ENCODE measurements at places on chromosomes 6 and 20.

DNA sequence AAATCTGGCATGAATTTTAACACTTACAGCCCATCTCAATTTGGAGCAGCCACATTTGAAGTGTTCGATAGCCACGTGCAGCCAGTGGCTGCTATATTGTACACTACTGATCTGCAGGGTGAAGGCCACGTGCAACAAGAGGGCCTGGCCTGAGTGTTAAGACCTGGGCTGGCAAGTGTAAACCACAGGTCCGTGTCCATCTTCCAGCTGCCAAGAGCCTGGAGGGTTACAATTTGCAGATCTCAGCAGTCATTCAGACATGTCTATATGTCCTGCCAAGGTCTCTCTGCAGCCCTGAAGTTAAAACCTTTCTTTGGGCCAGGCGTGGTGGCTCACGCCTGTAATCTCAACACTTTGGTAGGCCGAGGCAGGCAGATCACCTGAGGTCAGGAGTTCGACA lies 14.1 kb downstream of the SGK2 start:
- no peak for DNase-seq

DNA sequence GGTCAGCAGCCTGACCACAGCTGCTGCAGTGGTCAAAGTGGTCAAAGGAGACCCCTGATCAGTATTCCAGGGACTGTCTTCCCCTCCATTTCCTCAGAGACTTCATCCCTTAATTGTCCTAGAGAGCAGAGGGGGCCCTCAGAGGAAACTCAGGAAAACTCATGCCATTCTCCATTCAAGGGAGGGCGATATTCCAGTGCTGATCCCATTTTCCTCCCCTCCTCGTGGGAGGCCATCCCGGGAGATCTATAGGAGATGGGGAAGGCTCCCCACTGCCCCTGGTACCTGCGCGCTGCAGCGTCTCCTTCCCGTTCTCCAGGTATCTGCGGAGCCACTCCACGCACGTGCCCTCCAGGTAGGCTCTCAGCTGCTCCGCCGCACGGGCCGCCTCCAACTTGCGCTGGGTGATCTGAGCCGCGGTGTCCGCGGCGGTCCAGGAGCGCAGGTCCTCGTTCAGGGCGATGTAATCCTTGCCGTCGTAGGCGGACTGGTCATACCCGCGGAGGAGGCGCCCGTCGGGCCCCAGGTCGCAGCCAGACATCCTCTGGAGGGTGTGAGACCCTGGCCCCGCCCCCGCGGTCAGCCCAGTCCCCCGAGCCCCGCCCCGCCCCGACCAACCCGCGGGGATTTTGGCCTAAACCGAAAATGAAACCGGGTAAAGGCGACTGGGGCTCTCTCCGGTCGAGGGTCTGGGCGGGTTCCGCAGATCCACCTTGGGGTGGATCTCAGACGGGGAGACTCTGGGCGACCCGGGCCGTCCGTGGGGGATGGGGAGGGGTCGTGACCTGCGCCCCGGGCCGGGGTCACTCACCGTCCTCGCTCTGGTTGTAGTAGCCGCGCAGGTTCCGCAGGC lies 878 bp downstream of the HLA-C start:
- no peak for DNase-seq

- DNase-seq: no peak
Observed at GRCh38 chr6:137473598-137473997, 20.6 kb downstream of the OLIG3 start.

DNA sequence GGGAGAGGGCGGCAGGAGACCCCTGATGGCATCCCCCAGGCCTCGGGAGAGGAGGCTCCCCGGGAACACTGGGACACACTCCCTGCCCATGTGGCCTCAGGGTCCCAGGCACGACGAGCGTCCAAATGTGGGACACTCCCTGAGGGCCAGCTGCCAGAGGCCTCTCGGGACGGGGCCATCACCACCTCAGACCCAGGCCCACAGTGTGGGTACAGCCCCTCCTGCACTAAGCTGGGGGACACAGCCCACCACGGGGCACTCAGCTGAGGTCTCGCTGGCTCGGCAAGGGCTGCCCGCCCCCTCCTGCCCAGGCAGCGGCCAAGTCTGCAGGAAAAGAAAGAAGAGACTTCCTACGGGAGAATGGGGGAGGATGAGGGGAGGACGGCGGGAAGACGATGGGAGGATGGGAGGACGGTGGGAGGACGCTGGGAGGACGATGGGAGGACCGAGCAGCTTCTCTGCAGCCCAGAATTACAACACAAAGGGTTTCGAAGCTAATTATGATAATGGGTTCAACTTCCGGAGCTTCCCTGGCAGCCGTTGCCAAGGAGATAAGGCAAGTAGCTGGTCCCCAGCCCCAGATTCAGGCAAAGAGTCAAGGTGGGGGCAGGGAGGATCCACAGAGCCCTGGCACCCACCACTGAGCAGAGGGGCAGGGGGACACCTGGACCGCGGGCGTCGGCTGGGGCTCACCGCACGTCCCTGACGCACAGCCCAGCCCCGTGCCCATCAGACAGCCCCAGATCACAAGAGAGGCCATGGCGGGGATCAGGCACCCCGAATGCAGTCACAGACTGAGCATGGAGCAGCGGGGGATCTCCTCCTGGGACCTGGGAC lies 17.5 kb downstream of the KCNQ2 start:
- no peak for DNase-seq

DNA sequence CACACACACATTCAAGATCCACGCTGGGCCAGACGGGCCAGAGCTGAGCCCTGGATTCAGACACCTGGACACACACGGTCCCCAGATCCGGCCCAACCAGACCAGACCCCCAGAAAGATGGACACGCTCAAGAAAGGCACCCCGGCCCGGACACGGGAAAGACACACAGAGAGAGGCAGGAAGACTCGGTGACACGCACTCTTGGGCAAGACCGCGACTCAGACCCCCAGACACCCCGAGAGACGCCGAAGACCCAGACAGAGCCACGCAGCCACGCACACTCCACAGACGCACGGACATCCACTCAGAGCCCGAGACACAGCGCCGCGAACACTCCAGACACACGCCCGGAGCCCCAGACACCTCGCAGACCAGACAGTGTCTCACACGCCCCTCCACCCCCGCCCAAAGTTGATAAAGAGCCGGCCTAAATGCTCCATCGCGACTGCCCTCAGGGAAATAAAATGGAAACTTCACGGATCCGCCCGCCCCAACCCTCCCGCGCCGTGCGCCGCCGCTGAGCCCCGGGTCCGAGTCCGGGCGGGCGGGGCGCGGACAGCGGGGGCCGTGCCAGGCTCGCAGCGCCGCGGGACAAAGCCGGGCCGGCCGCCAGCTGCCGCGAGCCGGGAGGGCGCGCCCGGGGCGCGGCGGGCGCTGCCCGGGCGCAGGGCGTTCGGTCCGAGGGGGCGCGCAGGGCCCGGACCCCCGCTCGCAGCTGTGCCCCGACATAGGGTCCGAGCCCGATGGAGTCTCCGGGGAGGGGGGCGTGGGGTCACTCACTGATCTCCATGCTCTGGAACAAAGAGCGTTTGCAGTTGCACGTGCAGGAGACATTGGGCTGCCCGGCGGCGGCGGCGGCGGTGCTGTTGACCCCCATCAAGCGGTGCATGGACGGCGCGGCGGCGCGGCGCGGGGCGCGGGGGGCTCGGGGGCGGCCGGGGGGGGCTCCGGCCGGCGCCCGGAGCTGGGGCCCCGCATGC lies 831 bp downstream of the PMEPA1 start:
- DNase-seq: peak; percentile 16

GRCh38 chr6:150157081-150157480 lies 14.2 kb downstream of the PPP1R14C start:
- no peak for DNase-seq

DNA sequence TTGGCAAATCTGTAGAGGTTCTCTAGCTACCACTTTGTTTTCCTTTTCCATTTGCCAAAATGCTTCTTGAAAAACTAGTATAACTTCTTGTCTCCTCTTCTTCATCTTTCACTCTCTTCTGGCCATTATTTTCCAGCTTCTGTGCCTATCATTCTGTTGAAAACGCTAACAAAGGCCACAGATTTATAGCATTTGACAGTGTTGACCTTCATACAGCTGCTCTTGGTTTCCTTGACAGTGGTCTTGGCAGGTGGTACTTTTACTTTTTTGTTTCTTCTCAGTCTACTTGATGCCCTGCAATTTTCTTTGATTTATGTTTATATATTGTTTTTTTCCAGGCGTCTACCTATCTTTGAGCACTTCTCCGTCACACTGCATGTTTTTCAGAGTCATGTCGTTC lies 23.7 kb downstream of the TRMT11 start:
- no peak for DNase-seq

- DNase-seq: no peak
Observed at GRCh38 chr20:38833154-38833856, 27.8 kb downstream of the PPP1R16B start.

GRCh38 chr6:43013097-43013842 lies 476 bp downstream of the MEA1 start:
- DNase-seq: no peak

DNA sequence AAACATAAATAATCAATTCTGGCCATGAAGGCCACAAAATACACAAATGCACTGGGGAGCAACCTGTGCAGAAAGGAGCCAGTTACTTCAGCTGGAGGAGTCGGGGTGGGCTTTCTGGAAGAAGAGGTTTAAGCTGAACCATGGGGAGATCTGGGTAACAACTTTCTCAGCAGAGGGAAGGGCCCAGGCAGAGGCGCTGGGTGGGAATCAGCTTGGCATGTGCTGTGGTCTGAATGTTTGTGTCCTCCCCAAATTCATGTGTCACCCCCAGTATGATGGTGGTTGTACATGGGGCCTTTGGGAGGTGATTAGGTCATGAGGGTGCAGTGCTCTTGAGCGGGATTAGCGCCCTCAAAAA lies 107.9 kb downstream of the SYCP2 start:
- DNase-seq: no peak

- no peak for DNase-seq
Observed at GRCh38 chr6:37779902-37780628, 39.5 kb upstream of the ZFAND3 start.

DNA sequence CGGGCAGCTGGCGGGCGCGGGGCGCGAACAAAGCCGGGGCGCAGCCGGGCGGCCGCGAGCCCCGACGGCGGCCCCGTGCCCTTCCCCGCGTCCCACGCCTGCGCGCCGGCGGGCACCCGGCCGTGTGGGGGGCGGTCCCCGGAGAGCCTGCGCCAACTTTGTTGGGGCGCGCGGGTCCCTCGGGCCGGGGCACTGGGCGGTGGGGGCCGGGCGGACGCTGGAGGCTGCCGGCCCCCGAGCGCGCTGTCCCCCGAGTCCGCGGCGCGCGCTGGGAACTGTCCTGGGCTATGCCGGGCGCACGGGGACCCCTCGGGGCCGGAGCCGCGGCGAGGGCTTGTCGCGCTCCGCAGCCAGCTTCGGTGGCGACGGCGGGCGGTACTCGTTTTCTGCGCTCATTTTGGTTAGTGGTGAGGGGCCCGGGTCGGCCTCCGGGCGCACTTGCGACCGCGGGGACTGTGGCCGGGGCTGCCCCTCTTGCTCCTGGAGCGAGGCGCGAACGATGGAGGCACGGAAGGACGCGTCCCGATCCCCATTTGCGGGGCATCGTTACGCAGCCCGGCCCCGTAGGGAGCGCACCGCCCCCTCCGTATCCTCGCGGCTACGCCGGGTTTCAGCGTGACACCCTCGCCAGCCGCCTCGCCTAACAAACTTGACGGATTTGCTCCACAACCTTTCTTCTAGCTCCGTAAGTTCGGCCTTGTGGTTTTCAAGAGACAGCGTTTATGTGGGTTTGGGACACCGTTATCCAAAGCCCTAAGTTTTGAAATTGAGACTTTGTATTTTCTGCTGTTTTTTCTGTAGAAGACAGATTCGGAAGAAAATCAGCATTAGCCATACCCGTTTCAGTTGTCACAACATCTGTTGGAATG lies 622 bp downstream of the SS18L1 start:
- peak; percentile 25 for DNase-seq

DNA sequence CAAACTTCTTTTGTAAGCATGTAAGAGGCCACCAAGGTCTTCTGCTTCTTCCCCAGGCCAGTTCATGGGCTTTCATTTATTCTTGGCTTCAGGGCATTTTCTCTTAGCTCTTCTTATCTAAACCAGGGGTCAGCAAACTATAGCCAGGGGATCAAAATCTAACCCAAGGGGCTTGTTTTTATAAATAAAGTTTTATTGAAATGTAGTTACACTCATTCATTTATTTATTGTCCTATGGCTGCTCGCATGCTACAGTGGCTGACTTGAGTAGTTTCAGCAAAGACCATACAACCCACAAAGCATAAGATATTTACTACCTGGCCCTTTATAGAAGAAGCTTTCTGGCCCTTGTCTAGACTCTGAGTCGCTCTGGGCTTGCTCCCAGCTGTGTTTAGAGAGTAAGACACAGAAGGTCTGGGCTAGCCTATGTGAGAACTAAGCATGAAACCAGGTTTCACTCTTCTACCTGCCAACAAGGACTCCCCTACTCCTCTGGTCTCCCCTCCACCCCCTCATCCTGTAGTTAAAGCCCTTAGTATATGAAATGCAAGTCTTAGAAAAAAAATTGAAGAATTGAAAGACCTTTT lies 43.2 kb downstream of the KHDC1L start:
- no peak for DNase-seq

GRCh38 chr6:35359744-35360348 lies 17.5 kb downstream of the PPARD start:
- DNase-seq: no peak

DNA sequence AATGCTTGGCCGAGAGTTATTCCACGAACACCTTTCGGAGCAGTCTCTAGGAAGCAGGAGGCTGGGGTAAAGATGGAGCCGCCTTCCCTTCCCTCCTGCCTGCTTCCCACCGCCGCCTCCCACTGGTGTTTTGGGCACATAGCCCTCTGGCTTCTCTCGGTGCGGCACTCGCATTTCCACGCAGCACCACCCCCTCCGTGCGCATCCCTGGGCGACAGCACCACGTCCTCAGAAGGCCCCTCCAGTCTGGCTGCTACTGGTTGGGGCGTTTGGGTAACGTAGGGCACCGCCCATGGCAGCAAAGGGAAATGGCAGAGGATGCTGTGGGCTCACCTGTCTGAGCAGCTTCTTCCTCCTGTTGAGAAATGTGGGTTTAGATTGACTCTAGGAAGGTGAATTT lies 2.4 kb downstream of the COL20A1 start:
- peak; percentile 9 for DNase-seq

GRCh38 chr6:1619673-1620503 lies 10.2 kb downstream of the FOXC1 start:
- no peak for DNase-seq

GRCh38 chr20:3935956-3936340 lies 46.8 kb downstream of the PANK2 start:
- no peak for DNase-seq

DNA sequence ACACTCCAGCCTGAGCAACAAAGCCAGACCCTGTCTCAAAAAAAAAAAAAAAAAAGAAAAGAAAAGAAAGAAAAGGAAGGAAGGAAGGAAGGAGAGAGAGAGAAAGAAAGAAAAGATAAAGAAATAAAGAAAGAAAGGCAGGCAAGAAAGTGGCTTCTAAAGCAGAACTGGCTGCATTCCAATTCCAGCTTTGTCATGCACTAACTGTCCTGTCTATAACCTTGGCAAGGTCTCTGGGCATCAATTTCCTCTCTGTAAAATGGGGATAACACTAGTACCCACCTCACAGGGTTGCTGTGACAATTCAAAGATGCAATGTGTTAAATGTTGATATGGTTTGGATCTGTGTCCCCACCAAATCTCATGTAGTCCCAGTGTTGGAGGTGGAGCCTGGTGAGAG lies 28.0 kb downstream of the RING1 start:
- no peak for DNase-seq
